ENCODE measurements at places on chromosomes 2 and 18.

DNA sequence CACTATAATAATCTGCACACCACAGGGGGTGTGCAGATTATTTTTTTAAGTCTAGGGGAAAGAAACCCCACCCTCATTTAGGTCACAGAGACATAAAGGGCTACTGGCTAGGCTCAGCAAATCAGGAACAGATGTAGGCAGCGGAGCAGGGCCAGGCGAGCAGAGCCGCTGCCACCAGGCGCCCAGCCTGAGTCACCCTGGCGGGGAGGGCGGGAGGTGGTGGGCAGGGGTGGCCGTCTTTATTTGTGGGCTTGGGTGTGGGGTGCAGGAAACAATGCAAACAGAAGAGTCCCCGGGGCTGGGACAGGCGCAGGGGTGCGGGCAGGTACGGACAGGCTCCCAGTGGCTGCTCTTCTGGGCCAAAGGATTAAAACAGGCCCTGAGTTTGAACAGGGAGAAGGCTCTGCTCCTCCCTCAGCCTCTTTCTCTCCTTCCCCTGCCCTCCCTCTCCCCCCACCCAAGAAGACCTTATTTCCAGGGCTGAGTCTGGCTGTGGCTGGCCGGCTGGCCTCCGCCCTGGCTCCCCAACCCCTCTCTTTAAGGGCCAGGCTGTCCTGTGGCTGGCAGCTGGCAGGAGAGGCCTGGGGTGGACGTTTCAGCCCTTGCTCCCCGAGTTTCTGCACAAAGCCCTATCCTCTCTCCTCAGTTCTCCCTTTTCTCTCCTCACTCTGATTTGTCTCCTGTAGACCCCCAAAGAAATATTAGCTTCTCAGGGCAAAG lies 142.9 kb upstream of the SMAD2 start:
- DNase-seq = no peak

DNA sequence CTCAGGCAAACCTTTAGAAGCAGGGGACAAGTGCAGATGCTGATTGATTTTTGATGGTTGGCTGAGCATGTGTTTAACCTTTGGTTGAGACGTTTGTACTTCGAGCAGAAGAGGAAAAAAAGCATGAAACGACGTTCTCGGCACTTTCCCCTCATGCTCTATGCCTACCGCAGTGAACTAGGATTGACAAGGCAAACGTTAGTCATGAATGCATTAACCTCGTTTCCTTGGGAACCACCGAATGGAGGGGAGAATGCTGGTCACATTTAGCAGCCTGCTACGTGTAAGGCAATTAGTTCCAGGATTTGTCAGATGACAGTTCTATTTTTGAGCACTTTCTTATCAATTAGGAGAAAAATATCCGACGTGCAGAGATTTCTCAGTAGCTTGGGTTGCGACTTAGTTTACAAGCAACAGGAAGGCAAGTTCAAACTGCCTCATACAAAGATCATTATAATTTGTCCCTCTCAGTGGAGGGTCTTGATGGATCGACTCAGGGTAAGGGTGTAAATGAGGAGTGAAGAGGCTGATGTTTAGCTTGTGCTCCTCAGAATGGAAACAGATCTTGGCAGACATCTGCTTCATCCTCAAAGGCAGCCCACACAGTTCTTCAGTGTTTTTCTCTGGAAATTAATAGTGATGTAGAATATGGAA lies 47.4 kb upstream of the GPR45 start:
- DNase-seq = no peak

GRCh38 chr2:196205881-196206435 lies 34.6 kb upstream of the STK17B start:
- no peak for DNase-seq

- DNase-seq = no peak
These were observed 94.9 kb downstream of the ADD2 start for GRCh38 chr2:70673041-70673647.

- DNase-seq = no peak
These were observed 376 bp downstream of the NDUFA10 start for GRCh38 chr2:240024766-240025165.

- no peak for DNase-seq
These were observed 5.7 kb upstream of the RTKN start for GRCh38 chr2:74447230-74447999.

- DNase-seq = no peak
These were observed 4.8 kb upstream of the CAPN14 start for GRCh38 chr2:31222071-31222470.

DNA sequence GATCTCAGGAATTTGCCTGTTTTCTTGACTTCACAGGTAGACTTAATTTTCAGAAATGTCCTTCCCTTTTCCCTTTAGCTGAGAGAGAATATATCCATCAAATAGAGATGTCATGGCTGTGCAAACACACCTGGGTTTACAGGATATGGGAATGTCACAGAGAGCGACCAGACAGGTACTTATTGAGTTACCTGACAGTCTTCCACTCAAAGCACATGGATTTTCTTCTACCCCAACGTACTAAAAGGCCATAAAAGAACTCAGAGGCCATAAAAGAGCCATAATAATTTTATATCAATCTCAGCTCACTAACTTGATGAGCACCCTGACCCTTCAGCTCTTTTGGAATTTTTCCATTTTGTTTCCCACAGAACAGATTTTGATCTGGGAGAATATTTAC lies 5.3 kb upstream of the DTNA start:
- DNase-seq = no peak

DNA sequence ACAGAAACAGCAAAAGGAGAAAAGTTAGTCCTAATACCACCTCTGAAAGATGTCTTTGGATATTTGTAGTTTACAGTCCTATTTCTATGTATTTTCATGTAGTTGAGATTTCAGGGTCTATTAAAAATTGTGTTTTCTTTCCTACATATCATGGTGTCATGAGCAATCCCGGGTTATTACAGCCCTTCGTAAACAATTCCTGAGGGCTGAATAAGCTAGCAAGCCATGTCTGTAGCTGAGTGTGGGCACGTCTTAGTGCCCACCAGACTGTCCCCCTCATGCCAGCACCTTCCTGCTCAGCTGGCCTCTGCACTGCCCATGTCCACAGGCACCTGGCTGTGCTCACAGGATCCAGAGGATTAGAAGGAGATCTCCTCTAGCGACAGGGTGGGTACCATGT lies 60.6 kb downstream of the CTIF start:
- DNase-seq = no peak

DNA sequence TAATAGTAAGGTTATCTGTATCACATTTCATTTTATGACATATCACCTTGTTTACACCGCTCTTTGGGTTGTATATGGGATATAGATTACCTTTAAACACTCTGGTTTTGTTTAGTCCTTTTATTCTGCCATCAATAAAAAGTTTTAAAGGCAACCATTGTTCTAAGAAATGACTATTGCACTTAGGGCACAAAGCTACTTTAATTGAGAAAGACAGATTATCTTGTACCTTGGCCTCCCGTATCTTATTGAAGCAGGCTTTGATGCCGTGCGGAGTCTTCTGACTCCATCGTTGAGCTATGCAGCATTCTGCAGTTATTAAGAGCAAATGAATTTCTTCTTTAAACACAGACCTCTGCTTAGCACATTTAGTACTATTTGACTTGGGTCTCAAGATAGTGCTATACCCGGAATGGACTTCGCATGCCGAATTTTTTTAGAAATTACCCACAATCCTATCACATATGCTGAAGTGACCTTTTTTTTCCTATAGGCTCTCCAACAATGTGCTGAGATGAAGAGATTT lies 16.7 kb downstream of the PKDCC start:
- DNase-seq = no peak

DNA sequence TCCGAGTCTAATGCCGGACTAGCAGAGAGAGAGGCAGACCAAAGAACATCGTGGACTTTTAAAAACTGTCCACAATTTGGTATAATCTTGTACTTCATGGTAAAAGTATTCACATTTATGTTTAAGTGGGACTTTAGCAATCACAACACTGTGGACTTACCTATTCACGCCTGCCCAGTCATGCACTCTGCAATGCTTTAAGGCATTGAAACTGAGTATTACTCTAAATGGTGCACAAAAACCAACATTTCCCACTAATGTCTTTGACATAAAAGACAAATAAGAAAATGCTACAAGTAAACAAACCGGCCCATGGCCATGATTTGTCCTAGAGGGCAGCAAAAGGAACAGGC lies 91.3 kb downstream of the ACVR1 start:
- no peak for DNase-seq

- no peak for DNase-seq
These were observed 90.8 kb upstream of the KCTD1 start for GRCh38 chr18:26639149-26639548.

DNA sequence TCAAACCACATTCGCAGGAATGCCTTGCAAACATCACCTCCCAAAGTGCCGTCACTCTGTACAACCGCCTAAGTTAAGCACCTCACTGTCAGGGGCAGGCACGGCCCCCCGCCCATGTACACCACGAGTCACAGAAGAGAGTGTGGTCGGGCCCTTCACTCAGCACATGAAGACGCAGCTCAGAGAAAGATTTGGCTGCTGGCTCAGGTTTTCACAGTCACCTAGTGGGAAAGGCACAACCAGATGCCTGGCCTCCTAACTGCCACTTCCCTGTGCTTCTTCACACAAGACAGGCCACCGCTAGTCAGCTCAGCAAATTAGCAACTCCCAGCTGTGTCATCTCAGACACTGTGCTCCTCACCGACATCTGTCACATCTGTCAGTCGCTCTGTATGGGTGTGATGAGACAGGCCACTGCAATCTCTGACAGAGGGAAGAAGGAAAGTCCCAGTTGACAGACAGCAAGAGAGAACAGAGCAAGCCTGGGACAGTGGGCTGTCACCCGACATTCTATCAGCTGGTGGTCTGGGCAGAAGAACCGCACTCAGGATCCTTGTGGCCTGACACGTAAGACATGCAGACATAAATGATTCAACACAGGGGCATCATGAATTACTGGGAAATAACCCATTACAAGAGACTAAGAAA lies 60.8 kb downstream of the CRACDL start:
- no peak for DNase-seq

DNA sequence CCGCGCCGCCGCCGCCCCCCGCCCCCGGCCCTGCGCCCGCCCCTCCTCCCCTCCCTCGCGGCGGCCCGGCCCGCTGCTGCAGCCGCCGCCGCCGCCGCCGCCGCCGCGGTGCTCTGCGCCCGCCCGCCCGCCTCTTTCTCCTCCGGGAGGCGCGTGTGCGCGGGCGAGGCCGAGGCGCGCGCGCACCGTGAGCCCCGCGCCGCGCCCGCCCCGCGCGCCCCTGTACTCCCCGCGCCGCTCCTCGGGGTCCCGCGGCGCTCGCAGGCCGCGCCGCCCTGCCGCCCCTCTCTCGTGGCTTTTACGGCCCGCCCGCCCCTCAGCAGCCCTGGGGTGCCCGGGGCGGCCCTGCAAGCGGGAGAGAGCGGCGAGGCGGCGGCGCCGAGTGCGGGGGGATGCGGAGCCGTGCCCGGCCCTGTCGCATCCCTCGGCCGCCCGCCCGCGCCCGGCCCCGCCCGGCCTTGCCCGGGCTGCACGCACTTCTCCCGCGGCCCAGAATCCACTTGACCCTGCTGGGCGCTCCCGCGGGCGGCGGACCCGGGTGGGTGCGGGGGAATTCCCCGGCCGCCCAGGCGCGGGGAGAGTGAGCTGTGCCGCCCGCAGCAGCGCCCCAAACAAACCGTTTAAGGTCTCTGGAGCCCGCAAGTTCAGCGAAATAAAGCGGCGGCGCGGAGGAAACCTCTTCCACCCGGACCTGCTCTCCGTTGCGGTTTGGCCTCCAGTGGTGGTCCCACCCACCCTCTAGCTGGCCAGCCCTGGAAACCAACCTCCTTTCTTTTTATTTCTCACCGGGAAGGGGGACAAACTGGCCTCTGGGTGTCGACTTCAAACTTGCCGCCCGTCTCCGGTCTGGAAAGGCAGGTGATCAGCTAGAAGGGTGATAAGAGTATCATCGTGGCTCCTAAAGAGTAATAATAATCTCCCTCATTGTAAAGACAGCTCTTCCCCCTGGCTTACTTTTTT lies 37.4 kb downstream of the AFF3 start:
- DNase-seq = no peak
